Stimulated activated CD8-positive, alpha-beta memory T cell treated with anti-CD3 and anti-CD28 coated beads, Interleukin-15, amount 100 ng/mL, for 4 hours (primary cell): ENCODE measurements at places on chromosomes 3 and 15.

DNA sequence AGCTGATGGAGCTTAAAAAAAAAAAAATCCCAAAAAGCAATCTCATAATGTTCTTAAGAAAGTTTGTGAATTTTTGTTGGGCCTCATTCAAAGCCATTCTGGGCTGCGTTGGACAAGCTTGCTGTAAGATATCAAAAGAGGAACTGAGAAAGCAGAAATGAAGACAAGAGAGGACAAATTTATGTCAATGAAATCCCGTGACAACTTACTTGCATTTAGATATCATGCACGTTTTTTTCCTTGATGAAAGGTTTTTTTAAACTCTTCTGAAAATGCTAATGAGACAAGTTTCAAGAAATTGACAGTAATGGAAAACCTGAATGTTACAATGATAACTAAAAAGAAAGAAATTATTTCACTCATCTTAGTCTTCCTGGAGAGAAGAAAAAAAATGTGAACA, 662.9 kb downstream of the SQOR start:
- no peak for DNase-seq

- no peak for DNase-seq
Measured at GRCh38 chr3:99475229-99475628, 163.2 kb upstream of the COL8A1 start.

DNA sequence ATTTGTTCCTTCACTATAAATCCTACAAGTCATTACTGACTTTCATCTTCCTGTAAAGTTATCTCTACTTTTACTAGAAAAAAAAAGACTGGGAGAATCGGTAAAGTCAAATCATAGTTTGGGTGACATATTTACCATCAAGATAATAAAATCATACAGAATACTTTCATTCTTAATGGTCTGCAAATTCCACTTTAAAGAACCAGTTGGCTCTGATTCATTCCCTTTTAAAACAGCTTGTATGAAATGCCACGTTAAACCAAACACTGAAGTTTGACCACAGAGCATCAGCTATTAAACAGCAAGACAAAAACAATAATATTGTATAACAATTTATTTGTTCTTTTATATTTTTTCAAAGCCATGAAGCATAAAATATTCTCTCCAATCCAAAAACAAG, 100.7 kb downstream of the FBN1 start:
- DNase-seq, result no peak

GRCh38 chr3:14246414-14246813, 67.8 kb downstream of the LSM3 start:
- no peak for DNase-seq
